ENCODE measurements at places on chromosomes 7 and 10. TPM values are rescaled to one million over a fixed set of nuclear protein-coding genes. Genes with fewer than 3 reads are reported as not detected.

Gene AKR1C3
- total RNA-seq: 22.9 TPM

Gene VPS41
- total RNA-seq: 45.1 TPM

Gene PRPS1L1
- total RNA-seq: not detected

Gene SMNDC1
- total RNA-seq: 48.2 TPM

Gene SLC18A3
- not detected for total RNA-seq

Gene ADAM22
- not detected for total RNA-seq

Gene LRRC61
- total RNA-seq: 8.4 TPM

Gene MLXIPL
- 1.5 TPM for total RNA-seq

Gene GIMAP4
- not detected for total RNA-seq

Gene DNAJC9
- total RNA-seq: 35.1 TPM

Gene NAT16
- not detected for total RNA-seq

Gene STEAP1B
- not detected for total RNA-seq

Gene RPP30
- 39.9 TPM for total RNA-seq

Gene RAMP3
- total RNA-seq: not detected

Gene LIPN
- total RNA-seq: not detected

Gene SAMD8
- 28.1 TPM for total RNA-seq

Gene FANK1
- total RNA-seq: 1.8 TPM

Gene SPDYE16
- not detected for total RNA-seq

Gene CAMK1D
- 3.3 TPM for total RNA-seq

Gene FAM25A
- not detected for total RNA-seq

Gene UBTD1
- total RNA-seq: 7.2 TPM

Gene PILRA
- total RNA-seq: 0.65 TPM

Gene HOXA5
- total RNA-seq: 7.4 TPM

Gene PNLIPRP1
- total RNA-seq: not detected

Gene NPC1L1
- total RNA-seq: not detected

Gene GLI3
- total RNA-seq: 23.1 TPM

Gene BLNK
- 1.0 TPM for total RNA-seq

Gene AMPH
- 0.63 TPM for total RNA-seq

Gene EVX1
- not detected for total RNA-seq

Gene TRIL
- total RNA-seq: not detected

Gene PDZD7
- total RNA-seq: 0.58 TPM

Gene PCDH15
- not detected for total RNA-seq

Gene MACC1
- total RNA-seq: 0.14 TPM

Gene PRKCQ
- total RNA-seq: 0.52 TPM

Gene LIPM
- total RNA-seq: not detected

Gene DGKB
- total RNA-seq: not detected

Gene VKORC1L1
- total RNA-seq: 32.1 TPM

Gene STARD3NL
- 24.5 TPM for total RNA-seq

Gene COBL
- total RNA-seq: 7.3 TPM

Gene TCERG1L
- not detected for total RNA-seq

Gene NPY4R2
- not detected for total RNA-seq

Gene ARHGEF35
- 0.93 TPM for total RNA-seq

Gene SLC13A4
- not detected for total RNA-seq

Gene KDM7A
- total RNA-seq: 12.4 TPM

Gene SLC26A5
- not detected for total RNA-seq

Gene LYZL2
- not detected for total RNA-seq

Gene MMD2
- total RNA-seq: not detected

Gene ANKRD61
- 0.42 TPM for total RNA-seq

Gene PDE6C
- not detected for total RNA-seq

Gene GRID2IP
- total RNA-seq: not detected

Gene GNB2
- 196 TPM for total RNA-seq
